ENCODE measurements at places on chromosomes 3 and 15. TPM values are rescaled to one million over a fixed set of nuclear protein-coding genes. Genes with fewer than 3 reads are reported as not detected.

GRCh38 chr3:9783954-9784353, 8.3 kb downstream of the TADA3 start:
- no peak for DNase-seq
- H3K4me3 ChIP-seq: no peak overlapping the region
- H3K27ac ChIP-seq: no peak overlapping the region
- no peaks in the 10 kb centered on the region for H3K27me3 ChIP-seq

- no peak overlapping the region for H3K4me3 ChIP-seq
- no peak for DNase-seq
- no peaks in the 10 kb centered on the region for H3K27me3 ChIP-seq
- no peaks in the 10 kb centered on the region for H3K4me1 ChIP-seq
These were observed 553.6 kb upstream of the NECTIN3 start for GRCh38 chr3:110518031-110518430.

LRRC34 gene
- 10.1 TPM for total RNA-seq

DNA sequence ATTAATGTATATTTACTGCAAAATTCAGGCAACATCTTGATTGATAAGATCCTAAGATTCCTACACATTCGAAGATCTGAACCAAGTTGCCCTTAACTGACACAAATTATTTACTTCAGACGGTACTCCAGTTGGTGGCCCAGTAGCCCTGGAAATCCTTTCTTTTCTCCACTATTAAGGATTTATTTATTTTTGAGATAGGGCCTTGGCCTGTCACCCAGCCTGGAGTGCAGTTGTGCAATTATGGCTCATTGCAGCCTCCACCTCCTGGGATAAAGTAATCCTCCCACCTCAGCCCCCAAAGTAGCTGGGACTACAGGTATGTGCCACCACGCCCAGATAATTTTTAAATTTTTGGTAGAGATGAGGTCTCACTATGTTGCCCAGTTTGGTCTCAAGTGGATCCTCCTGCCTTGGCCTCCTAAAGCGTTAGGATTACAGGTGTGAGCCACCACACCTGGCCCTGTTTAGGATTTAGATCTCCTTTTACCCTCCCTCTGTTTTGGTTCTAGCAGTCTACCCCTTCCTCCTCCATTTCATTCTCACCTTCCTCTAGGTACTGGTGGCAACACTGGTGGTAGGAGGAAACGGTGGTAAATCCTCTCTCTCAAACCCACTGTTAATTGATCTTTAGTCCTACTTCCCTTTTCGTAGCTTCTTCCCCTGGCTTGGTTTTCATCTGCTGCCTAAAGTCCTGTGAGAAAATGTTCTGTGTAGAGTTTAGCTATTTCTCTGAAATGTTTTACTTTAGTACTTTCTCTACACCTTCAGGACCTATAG, 12.7 kb upstream of the ZNF609 start:
- peaks cover 3% of the 10 kb centered on the region for H3K4me1 ChIP-seq
- peaks cover 4% of the 10 kb centered on the region for H3K36me3 ChIP-seq
- H3K4me3 ChIP-seq: no peak overlapping the region
- DNase-seq: no peak
- H3K27ac ChIP-seq: no peak overlapping the region

FILIP1L gene
- total RNA-seq: 9.8 TPM

- H3K4me3 ChIP-seq: no peak overlapping the region
- peaks cover 31% of the 10 kb centered on the region for H3K4me1 ChIP-seq
- no peaks in the 10 kb centered on the region for H3K36me3 ChIP-seq
- H3K27ac ChIP-seq: no peak overlapping the region
These were observed 6.7 kb upstream of the LRRC15 start for GRCh38 chr3:194376241-194376560.

CCR9 gene
- not detected for total RNA-seq

DNA sequence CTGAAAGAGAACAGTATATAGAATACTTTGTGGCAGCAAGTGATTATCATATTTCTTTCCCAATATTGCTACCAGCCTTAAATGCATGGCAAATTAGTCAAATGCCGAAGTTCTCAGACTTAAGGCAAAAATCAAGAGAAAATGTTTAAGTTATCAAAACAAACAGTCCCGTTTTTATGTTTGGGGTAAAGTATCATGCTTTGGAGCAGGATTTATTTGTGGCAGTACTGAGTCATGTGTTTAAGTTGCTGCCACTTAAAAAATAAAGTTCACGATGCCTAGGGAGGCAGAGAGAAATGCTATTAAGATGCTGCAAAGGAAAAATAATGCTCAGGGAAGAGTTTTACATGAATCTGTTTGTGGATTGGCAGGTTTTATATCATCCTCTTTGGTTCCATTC, 417.4 kb upstream of the MDFIC2 start:
- no peaks in the 10 kb centered on the region for H3K4me1 ChIP-seq
- H3K27me3 ChIP-seq: no peaks in the 10 kb centered on the region
- H3K27ac ChIP-seq: no peak overlapping the region

ISL2 gene
- total RNA-seq: not detected

DNA sequence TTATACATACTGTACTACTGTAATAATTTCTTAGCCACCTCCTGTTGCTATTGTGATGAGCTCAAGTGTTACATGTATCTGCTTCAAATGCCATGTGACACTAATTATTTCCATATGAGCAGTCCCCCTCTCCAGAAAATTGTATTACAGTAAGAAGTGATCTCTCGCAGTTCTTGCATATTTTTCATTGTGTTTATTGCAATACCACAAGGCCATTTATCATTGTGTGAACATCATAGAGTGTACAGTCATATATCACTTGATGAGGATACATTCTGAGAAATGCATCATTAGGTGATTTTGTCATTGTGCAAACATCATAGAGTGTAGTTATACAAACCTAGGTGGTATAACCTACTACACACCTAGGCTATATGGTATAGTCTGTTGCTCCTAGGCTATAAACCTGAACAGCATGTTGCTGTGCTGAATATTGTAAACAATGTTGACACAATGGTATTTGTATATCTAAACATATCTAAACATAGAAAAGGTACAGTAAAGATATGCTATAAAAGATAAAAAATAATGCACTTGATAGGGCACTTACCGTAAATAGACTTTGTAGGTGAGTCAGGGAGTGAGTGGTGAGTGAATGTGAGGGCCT, 189.6 kb upstream of the MLF1 start:
- H3K27ac ChIP-seq: no peak overlapping the region
- H3K36me3 ChIP-seq: no peaks in the 10 kb centered on the region
- no peak for DNase-seq
- peaks cover 9% of the 10 kb centered on the region for H3K4me1 ChIP-seq
- H3K4me3 ChIP-seq: no peak overlapping the region

SLC22A14 gene
- not detected for total RNA-seq

GRCh38 chr15:40941068-40941527, 12.0 kb downstream of the DLL4 start:
- DNase-seq: no peak
- peaks cover 23% of the 10 kb centered on the region for H3K4me1 ChIP-seq
- H3K27ac ChIP-seq: peak overlapping the region; percentile 75
- peak overlapping the region; percentile 65 for H3K4me3 ChIP-seq
- no peaks in the 10 kb centered on the region for H3K36me3 ChIP-seq

GRCh38 chr3:44950275-44950734, 25.7 kb downstream of the ZDHHC3 start:
- H3K4me1 ChIP-seq: peaks cover 8% of the 10 kb centered on the region
- no peaks in the 10 kb centered on the region for H3K36me3 ChIP-seq
- no peak overlapping the region for H3K4me3 ChIP-seq
- no peak for DNase-seq

DNA sequence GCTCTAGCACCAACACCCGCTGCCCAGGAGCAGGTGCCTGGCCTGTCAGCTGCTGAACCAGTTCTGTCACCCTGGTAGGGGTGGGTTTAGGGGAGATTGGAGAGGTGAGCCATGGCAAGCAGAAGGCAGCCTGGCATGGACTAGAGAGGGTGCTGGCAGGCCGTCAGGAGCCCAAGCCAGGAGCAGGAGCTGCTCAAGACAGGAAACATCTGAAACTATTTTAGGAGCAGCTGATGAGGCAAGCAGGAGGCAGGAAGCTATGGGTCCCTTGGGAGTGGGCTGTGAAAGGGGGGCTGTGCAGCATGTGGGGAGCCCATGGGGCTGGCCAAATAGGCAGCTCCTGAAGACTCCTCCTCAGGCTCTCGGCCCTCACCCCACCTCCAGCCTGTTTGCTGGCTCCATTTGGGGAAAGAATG, 2.3 kb downstream of the INKA1 start:
- H3K4me3 ChIP-seq: peak overlapping the region; percentile 93
- no peak for DNase-seq
- H3K36me3 ChIP-seq: no peaks in the 10 kb centered on the region
- peaks cover 34% of the 10 kb centered on the region for H3K27me3 ChIP-seq

PPARG gene
- total RNA-seq: not detected

DNA sequence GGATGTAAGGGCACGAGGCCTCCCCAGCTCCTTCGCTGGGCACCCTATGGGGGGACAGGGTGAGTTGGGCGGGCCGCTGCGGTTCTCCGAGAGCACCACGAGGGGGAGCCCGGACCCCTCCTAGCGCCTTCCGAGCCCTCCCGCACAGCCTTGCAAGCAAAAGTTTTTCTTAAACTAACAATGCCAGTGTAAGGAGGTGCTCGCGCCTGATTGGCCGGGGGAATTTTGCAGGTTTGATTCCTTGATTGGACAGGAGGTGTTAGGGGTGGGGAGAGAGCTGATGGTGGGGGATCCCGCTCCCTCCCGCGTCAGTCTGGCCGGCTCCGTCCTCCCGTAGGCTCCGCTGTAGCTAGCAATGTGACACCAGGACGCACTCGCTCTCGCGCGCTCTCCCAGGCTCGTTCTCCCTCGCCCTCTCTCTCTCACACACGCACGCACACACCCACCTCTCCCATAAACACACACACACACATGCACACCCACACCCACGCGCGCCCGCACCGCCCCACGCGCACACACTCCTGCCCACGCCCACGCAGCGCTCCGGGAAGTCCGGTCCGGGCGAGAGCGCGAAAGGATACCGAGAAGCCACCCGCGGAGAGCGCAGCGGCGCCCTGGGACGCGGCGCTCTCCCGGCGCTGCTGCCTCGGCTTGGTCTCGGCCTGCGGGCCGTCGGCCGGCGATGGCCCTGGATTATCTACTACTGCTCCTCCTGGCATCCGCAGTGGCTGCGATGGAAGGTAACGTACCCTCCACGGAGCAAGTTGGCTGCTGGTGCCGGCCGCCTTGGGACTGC, at the start of gene EPHB1:
EPHB1 (plus strand) TSS at position 311 of the 796 bp plus-strand sequence.
- H3K4me1 ChIP-seq: peaks cover 13% of the 10 kb centered on the region
- peak within 1 kb of the TSS; percentile 100 for H3K4me3 ChIP-seq
- DNase-seq: peak; percentile 88
- H3K36me3 ChIP-seq: no peaks in the 10 kb centered on the region

DNA sequence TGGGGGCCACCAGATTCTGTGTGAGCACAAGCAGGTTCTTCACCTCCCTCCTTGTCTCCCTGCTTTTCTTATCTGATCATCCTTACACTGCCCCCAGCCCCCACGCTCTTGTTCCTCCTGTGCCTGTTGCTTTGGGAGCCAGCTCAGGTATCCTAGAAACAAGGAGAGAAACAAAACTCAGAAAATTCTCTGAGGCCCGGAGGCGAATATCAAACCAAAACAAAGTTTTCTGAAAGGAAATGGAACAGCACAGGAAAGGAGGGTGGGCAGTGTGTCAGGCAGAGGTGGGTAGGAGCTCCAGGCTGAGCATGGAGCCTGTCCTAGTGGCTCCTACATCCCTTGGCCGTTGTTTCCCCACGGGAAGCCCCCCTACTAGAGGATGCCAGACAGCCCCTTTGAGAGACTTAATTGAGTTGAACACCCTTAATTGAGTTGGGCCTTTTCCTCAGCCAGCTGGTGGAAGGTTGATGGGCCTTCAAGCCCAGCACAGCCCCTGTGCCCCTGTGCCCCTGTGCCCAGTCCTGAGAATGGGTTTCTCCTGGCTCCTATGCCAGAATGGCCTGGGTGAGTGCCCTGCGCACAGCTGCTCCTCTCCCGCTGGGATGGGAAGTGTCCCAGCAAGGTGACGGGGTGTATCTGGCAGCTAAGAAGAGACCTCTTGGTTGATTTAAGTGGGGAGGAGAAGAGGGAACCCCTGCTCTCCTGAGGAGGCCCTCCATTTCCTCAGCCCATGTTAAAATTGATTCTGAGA, 22.8 kb upstream of the JMJD7 start:
- H3K27me3 ChIP-seq: no peaks in the 10 kb centered on the region
- H3K27ac ChIP-seq: peak overlapping the region; percentile 60
- peaks cover 6% of the 10 kb centered on the region for H3K36me3 ChIP-seq
- no peak overlapping the region for H3K4me3 ChIP-seq
- H3K4me1 ChIP-seq: peaks cover 3% of the 10 kb centered on the region

BOC gene
- 130 TPM for total RNA-seq

- DNase-seq: no peak
- H3K27ac ChIP-seq: peak overlapping the region; percentile 74
- peaks cover 11% of the 10 kb centered on the region for H3K4me1 ChIP-seq
- H3K36me3 ChIP-seq: no peaks in the 10 kb centered on the region
- peaks cover 8% of the 10 kb centered on the region for H3K27me3 ChIP-seq
These were observed 60.9 kb downstream of the ATP2B2 start for GRCh38 chr3:10444511-10444910.

CNBP gene
- total RNA-seq: 319 TPM

CPNE4 gene
- total RNA-seq: 18.1 TPM

- no peak overlapping the region for H3K27ac ChIP-seq
- H3K27me3 ChIP-seq: no peaks in the 10 kb centered on the region
- no peak for DNase-seq
- no peak overlapping the region for H3K4me3 ChIP-seq
These were observed 108.8 kb upstream of the MME start for GRCh38 chr3:154971341-154971740.

DNA sequence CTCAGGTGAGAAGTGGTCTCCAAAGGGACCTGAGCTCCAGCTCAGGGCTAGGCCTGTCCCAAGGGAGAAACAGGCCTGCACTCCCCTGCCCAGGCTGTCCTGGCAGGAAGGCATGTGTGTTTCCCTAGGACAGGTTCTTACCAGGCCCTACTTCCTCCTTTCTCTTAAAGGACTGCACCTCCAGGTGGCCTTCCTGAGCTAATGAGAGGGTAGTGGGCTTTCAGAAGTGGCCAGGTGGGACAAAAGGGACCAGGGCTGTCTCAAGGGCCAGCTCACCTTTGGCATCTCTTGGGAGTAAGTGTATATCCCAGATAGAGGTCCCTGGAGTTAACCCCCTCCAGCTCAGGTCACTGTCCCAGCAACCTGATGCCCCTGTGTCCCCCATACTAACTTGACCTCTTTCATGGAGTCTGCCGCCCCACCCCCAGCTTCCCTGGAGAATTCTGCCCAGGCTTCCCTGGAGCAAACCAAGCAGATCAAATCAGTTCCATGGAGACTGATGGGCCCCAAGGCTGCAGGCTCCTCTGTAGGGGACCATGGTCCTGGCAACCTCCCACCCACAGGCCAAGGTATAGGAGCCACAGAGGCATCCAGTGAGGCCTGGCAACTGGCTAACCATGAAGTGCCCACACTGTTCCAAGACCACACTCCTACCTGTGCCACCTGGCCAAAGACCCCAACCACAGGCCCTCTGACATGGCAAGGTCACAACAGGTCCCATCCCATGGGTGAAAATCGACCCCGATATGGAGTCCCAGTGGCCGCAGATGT, 67.6 kb downstream of the ZNF445 start:
- H3K27ac ChIP-seq: no peak overlapping the region
- DNase-seq: no peak
- peaks cover 3% of the 10 kb centered on the region for H3K36me3 ChIP-seq
- no peaks in the 10 kb centered on the region for H3K27me3 ChIP-seq

GPR62 gene
- total RNA-seq: 0.18 TPM

All from neural crest cell (in vitro differentiated cells).